Activated CD8-positive, alpha-beta memory T cell treated with anti-CD3 and anti-CD28 coated beads for 1 hour (primary cell): ENCODE measurements at places on chromosomes 5 and 9.

DNA sequence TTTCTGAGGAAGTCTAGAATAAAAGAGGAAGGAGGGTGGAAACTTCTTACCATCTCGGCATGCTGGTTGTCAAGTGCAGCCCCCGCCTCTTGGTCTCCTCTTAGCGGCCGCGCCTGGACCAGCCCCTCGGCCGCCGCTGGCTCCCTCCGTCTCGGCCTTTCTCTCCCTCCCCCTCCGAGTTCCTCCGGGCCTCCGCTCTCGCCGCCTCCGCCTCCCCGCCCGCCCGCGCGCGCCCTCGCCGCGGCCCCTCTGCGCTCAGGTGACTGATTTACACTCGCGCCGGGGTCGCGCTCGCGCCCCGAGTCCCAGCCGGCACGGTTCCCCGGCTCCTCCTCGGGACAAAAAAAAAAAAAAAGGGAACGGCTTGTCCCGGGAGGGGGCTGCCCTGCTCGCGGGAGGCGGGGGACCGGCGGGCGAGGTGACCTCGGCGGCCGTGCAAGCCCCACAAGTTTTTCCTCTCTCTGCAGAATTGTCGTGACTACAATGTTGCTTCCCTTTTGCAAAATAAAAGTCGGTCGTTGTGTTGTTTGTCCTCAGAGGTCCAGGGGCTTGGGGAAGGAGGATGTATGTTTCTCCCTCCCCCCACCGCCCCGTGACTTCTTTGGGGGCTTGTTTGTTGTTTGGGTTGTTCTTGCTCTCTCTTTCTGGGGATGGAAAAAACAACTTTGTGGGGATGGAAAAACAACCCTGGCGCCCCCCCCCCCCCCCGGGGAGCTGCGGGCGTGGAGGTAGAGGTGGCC is at the start of gene BNC2:
Gene BNC2 (minus strand): TSS at position 75 of the 740 bp plus-strand sequence. CDS start 22 bp downstream, at position 53.
- no peak for DNase-seq

DNA sequence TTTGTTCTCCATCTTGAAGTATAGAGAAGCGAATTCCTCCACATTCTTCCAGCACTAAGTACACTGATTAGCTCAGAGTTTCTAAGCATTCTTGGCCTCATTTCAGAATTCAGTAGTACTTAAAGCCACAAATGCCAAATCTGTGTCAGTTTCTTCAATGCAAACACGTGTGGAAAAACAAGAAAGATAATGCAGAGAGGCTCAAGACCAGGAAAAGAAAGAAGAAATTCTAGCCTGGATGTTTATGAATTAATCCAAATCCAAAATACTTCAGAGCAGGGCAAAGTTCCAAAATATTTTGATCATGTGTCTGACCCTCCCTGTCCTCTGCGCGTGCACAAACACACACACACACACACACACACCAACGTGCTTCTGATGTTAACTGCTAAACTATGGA is 457.6 kb downstream of the SLCO4C1 start:
- DNase-seq: no peak

- no peak for DNase-seq
Observed at GRCh38 chr5:10330511-10331230, 22.8 kb upstream of the MARCHF6 start.

- DNase-seq: no peak
Observed at GRCh38 chr9:101442318-101442717, 6.7 kb upstream of the ALDOB start.

DNA sequence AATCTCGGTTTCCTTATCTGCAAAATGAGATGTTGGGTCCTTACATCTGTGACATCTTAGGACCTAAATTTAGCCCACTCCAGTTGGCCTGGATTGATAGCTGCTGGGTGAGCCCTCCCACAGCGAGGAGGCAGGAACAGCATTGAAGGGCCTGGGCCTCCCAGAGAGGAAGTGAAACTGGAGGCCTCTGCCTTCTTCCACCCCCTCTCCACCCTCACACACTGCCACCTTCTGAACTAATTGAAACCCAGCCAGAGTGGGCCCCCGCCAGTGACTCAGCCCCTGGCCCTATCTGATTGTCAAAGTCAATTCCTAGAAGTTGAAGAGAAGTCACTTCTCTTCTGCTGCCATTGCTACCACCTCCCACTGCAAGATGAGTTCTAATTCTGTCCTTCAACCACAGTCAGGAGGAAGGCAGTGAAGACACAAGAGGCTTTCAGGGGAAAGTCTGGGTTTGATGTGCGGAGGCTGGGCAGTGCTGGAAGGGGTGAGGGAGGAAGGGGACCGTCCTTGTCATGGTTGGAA is 55.2 kb upstream of the NEK6 start:
- DNase-seq: peak; percentile 29

- DNase-seq: no peak
Observed at GRCh38 chr9:106481013-106481609, 381.9 kb upstream of the ZNF462 start.

GRCh38 chr5:95852567-95852966 is 30.0 kb upstream of the GLRX start:
- DNase-seq: no peak

DNA sequence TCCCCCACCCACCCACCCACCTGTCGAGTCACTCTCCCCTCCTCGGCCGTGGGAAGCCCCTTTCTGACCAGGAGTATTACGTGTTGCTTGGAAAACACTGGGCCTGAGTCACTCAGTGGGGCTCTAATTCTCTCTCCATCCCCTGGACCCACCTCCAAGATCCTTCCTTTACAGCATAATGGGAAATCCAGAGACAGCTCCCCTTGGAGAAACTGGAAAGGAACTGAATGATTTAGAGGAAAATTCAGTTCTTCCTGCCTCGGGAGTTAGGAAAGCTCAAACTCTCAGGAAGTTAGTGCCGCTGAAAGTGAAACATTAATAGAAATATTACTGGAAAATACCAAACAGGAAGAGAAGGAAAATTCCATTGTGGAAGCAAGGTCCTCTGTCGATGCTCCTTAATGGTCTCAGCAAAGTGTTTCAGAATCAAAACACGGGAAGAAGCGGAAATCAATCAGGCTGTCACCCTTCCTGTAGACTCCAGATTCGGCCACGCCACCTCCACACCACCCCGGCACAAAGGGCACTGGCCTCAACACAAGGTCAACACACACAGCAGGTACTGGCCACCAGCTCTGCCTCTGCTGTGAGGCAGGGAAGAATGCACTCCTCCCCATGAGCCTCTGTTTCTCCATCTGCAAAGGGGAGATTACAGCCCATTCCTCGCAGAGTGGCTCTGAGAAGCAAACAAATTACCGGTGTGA is 9.6 kb downstream of the SHB start:
- DNase-seq: no peak

DNA sequence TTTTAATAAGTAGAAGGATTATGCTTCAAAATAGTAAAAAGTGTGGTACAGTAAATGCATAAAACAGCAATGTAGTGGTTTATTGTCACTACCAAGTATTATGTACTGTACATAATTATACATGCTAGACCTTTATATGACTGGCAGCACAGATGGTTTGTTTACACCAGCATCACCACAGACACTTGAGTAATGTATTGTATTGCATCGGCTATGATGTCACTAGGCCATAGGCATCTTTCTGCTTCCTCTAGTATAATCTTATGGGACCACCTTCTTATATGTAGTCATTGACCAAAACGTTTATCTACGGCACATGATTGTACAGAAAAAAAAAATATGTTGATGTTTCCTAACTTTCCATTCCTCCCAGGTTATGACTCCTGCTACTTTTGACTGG is 31.9 kb upstream of the SSBP2 start:
- DNase-seq: no peak
